ENCODE measurements at places on chromosomes 16 and 17.

DNA sequence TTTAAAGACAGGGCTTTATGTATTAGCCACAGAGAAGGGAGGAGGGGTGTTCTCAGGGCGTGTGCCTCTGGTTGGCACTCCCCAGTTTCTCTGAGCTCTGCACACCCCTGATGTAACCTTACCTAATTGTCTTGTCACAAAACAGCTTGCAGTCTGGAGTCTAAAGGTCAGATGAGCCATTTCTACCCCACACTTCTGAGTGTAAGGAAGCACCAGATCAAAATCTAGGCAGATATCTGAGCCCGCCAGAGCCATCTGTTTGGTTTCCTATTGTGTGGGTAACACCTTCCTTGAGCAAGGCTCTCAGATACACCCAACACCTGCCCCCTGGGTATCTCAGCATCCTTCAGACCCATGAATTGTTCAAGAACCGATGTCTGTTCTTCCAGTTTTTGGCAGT, 15.5 kb downstream of the CDH1 start:
- DNase-seq, result no peak

DNA sequence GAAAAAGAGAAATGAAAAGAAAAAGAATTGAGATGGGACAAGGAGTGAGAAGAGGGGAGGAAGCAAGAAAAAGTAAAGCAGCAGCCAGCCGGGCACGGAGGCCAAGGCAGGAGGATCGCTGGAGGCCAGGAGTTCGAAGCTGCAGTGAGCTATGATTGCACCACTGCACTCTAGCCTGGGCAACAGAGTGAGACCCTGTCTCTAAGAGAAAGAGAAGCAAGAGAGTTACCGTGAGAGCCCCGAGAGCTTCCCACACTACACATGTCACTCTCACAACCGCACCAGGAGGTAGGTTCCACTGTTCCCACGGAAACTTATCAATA, 18.8 kb upstream of the LITAF start:
- DNase-seq, result no peak

DNA sequence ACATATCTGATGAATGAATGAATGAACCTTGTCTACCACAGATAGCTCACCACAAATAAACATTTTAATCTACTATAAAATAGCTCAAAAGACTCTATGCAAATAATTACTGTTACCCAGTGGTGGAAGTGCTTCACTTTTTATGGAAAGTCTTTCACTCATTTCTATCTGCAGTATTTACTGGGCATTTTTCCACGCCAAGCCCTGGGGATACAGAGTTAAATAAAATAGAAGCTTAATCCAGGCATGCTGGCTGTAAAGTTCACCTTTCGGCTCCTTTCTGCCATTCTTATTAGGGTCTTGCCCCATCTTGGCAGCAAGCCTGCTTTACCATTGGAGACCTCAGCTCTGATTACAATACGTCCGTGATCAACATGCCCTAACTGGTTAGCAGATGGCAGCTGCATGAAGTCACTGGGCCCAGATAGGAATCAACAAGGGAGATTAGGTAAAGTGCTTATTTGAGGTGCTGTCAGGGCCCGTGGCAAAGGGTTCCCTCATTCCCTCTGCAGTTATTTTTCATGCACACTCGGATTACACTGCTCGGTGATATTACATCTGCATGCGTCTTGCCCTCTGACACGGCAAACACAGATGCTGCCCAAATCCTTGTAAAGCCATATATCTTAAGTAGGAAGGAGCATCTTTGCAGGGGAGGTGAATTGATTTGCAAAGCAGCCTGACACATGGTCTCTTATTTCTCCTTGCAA, 648.9 kb downstream of the WWOX start:
- no peak for DNase-seq

- DNase-seq, result no peak
These were observed 8.4 kb downstream of the HNF1B start for GRCh38 chr17:37736428-37736827.

DNA sequence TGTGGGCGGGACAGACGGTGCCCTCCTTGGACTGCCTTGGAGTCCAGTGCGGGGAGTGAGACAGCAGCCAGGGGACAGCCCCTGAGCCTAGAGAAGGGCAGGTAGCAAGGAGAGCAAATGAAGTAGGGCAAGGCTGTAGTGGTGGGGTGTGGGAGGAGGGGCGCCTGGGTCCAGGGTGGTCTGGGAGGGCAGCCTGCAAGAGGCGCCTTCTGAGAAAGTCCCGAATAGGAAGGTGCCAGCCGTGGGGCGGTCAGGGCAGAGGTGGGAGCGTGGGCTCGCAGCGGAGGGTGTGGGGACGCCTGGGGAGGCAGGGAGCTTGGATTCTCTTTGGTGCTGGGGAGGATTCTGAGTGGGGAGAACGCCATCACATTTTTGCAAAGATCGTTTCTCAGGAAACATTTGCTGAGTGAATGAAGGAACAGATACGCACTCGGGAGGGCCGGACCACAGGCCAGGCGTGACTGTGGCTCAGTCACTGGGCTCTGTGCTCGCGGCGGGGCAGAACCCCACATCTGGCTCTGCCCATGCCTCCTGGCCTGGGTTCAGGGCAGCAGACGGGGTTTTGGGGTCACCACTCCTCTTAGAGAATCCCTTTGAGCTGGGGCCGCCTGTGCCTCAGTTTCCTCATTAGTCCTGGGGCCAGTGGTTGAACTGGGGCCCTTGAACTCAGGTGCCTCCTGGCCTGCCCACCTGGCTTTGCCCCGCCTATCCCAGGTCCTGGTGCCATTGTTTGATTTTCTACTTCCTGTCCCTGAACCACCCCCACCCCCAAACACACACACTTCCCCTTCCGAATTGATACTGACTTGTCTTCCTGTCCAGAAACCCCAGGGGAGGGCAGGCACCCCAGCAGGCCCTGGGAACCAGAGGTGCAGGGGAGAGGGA, 4.2 kb downstream of the SNN start:
- no peak for DNase-seq

DNA sequence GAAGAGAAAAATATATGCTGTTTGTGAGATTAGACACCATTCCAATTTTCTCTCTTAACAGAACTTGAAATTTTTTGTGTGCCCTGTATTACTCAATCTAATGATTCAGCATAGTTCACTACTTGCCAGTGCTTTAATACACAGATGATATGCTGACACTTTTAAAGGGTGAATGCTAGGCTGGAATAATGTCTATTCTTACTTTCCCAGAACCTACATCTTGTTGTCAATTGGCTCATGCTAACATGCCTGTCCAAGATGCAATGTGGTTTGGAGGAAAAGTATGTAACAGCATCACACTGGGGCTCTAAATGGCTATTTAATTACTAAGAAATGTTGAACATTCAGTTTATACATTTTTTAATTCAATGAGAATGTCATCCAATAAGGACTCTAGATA, 7.6 kb upstream of the MAP2K6 start:
- no peak for DNase-seq

Data from ascending aorta (tissue), 2 donors.